ENCODE measurements at places on chromosomes 13 and 19.
A peak's percentile ranks its signal among the peaks of the same experiment; 100 is the strongest.

GRCh38 chr19:10812196-10812595 is 23.8 kb downstream of the TMED1 start:
- DNase-seq, result no peak

GRCh38 chr13:49062297-49062896 is 86.7 kb downstream of the FNDC3A start:
- no peak for DNase-seq

- DNase-seq, result no peak
Observed at GRCh38 chr13:112194167-112194530, 127.2 kb downstream of the SOX1 start.

DNA sequence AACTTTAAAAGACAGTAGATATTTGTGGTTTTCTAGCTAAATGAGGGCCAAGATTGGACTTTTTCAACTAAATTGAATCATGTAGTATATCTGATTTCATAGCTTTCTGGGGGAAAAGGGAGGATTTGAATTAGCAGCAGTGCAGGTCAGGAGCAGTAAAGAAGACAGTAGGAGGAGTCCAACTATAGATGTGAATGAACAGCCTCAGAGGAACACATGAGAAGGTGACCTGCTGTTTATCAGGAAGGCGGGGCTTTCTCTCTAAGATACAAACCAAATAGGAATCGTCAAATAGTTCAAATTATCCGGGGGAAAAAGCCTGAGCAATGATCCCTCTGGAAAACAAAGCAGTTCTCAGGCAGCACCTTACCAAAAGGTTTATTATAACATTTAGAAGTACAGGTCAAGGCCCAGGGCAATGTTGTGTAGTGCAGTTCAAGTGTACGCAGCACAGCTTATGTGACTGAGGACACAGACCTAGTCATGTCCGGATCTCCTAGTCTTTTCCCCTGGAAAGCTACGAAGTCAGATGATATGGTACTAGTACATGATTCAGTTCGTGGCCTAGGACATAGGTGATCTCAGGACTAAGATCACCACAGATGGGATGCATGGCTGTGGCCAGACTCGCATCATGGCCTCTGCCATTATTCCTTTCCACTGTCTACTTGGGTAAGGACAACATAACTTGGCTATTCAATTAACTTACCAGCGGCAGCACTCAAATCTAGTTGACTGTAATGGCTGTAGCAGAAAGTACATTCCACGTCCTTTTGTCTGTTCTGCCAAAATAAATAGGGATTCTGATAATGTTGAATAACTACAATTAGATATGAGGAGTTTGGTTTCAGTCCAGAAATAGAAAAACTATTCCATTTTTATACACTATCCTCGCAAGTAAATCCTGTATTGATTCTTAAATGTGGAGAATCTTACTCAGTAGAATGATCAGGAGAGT is 40.3 kb downstream of the MPHOSPH8 start:
- no peak for DNase-seq

GRCh38 chr13:90498096-90498495 is 849.4 kb upstream of the MIR17HG start:
- no peak for DNase-seq

DNA sequence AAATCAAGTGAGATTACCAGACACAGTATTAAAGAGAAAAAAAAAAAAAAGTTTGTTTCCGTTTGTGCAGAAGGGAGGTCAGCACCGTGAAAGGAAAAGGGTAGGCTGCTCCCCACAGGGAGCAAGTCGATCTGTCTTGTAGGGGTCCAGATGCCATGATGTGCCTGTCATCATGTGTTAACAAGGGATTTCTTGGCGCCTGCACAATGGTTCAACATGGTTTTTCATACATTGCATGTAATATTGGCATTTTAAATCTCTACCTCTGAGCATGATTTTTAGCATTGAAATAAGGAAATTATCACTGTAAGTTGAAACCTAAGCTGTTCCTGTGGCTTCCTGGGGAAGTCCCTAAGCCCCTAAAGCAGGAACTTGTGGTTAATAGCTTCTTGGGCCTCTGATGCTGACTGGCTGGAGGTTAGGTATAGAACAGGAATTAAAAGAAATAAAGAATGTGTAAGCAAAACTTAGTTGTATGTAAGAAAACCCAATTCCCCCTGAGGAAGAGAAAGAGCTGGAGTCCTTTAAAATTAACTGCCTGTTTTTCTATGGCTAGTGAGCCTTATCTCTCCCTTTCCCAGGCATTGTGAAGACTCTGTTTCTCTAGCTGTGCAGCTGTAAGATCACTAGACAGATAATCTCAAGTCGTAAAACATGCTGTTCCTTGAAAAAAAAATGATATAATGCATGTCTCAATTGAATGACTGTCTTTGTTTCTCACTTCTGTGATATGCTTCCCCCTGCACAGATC is 7.4 kb upstream of the FCGBP start:
- peak; percentile 31 for DNase-seq

DNA sequence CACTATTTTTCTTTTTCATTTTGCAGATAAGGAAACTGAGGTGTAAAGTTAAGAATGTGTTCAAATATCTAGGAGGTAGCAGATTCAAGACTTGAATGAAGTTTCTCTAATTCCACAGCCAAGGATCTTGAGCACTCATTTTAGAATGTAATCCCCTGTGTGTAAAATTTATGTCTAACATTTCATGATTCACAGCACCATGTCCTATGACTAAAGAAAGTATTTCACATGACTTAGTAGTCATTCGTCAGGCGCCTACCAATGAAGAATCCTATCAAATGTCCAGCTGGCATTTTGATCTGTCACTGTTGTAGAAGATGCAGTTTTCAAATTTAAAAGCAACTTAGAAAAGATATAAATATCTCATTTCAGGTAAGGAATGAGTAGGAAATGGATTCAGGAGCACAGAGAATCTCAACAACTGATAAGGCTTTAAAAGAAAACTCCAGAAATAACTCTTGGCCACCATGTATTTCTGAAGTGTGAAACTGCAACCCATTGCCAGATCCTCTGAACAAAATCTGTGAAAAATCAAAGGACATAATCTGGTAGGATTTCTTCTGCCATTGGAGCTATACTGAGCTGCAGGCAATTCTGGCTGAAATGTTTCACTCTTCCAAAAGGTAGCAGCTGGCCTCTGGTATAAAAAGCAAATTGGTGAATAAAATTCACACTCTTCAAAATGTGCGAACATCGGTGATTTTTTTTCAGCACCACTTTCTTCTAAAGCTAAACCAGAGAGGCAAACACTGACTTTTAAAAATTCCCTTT is 92.2 kb downstream of the DCLK1 start:
- no peak for DNase-seq

GRCh38 chr13:51976423-51976822 is 34.8 kb downstream of the ATP7B start:
- no peak for DNase-seq
